Fibroblast of skin of scalp (primary cell): ENCODE measurements at places on chromosomes 2 and 18.
A peak's percentile ranks its signal among the peaks of the same experiment; 100 is the strongest.

- no peak for DNase-seq
Observed at GRCh38 chr2:158091647-158092046, 10.0 kb upstream of the UPP2 start.

- DNase-seq, result peak; percentile 7
Observed at GRCh38 chr2:151946899-151947812, 118.9 kb upstream of the ARL5A start.

DNA sequence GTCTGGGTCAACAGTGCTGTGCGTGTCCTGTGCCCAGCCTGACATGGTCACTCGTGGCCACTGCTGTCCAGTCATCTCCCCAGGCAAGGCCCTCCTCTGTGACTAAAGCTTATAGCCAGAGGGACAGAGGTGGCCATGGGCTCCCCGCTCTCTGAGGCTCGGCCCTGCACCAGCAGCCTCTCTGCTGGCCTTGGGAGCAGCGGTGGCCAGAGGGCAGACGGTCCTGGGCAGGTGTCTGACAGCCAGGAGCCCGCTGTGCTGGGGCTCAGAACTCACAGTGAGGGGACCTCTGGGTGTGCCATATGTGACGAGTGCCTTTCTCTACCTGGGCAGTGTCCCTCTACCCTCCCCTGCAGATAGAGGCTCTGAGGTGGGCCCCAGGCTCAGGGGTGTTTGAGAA lies 98.7 kb downstream of the FAM210A start:
- no peak for DNase-seq

- DNase-seq, result peak; percentile 73
Observed at GRCh38 chr18:3248658-3249359, 1.2 kb downstream of the MYL12A start.

GRCh38 chr2:148885988-148886387 lies 11.0 kb downstream of the KIF5C start:
- DNase-seq, result no peak

DNA sequence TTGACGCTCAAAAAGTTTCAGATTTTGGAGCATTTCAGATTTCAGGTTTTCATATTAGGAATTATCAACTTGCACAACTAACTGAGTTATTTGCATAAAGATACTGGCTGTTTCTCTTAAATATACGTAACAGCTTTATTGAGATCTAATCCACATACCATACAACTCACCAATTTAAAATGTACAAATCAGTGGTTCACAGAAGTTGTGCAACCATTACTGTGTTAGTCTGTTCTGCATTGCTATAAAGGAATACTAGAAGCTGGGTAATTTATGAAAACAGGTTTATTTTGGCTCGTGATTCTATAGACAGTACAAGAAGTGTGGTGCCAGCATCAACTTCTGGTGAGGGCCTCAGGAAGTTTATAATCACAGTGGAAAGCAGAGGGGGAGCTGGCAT lies 8.2 kb downstream of the ATIC start:
- DNase-seq, result no peak

- DNase-seq, result no peak
Observed at GRCh38 chr2:158699323-158699722, 95.8 kb upstream of the DAPL1 start.

GRCh38 chr2:169584005-169584877 lies at the start of gene PPIG:
TSS of gene PPIG (plus strand) at chr2:169584351. CDS start at chr2:169604042, 19,691 bp downstream.
- peak; percentile 93 for DNase-seq

GRCh38 chr2:159744363-159744762 lies 32.1 kb downstream of the MARCHF7 start:
- DNase-seq, result peak; percentile 56

- peak; percentile 85 for DNase-seq
Observed at GRCh38 chr2:127413782-127414637, 4.2 kb upstream of the PROC start.

- DNase-seq, result no peak
Observed at GRCh38 chr18:23387265-23387664, 65.8 kb upstream of the RIOK3 start.

GRCh38 chr2:117785740-117786139 lies 28.8 kb upstream of the DDX18 start:
- DNase-seq, result peak; percentile 49

GRCh38 chr18:34595690-34596089 lies 114.4 kb upstream of the DTNA start:
- DNase-seq, result peak; percentile 18

GRCh38 chr2:229909090-229909489 lies 12.7 kb downstream of the TRIP12 start:
- DNase-seq, result peak; percentile 14

GRCh38 chr2:30095402-30095801 lies 51.4 kb upstream of the YPEL5 start:
- DNase-seq, result no peak

DNA sequence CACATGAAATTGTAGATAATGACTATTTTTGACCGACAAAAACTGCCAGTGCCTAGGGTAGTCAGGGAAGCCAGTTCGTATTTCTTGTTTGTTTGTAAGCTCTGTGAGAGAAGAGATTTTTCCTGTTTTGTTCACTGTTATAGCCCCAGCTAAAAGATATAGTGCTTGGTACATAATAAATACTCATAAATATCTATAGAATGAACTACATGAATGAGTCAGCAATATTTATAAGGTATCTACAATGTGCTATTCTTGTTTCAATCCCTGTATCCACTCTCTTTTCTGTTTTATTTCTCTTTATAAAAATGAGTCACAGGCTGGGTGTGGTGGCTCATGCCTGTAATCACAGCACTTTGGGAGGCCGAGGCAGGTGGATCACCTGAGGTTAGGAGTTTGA lies 275.6 kb upstream of the FANCL start:
- DNase-seq, result no peak

GRCh38 chr2:194705398-194705797 lies 951.6 kb upstream of the SLC39A10 start:
- DNase-seq, result no peak

GRCh38 chr18:57833441-57834101 lies 30.5 kb upstream of the ATP8B1 start:
- DNase-seq, result peak; percentile 57

- peak; percentile 13 for DNase-seq
Observed at GRCh38 chr2:119315241-119315925, 51.3 kb downstream of the C2orf76 start.

DNA sequence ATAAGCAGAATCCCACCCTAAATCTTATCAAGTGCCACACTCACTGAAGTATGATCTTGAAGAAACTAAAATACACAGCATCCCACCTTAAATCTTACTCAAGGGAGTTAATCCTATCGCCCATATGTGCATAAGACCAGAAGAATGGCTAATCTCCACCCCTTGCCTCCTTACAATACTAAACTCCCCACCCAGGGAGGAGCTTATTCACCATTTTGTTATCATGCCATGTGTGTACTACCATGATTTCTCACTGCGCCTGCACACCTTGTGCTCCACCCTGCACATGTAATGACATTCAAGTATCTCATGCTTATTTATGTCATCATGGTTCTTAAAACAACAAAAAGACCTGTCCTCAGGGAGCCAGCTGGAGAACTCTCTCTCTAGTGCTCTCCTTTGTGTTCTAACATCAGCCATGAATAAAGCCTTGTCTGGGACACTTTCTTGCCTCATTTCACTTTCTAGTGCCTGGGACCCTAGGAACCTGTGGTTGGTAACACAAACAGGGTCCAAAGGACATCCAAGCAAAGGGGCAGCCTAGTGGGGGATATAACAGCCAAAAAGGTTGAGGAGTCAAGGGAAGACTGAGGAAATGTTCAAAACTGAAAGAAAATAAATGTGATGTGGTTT lies 87.4 kb downstream of the SLC66A3 start:
- DNase-seq, result no peak

GRCh38 chr2:236968880-236969534 lies 116.7 kb upstream of the COPS8 start:
- DNase-seq, result no peak

GRCh38 chr18:26228562-26229260 lies 2.5 kb downstream of the TAF4B start:
- no peak for DNase-seq

GRCh38 chr2:48199070-48199469 lies 292.8 kb upstream of the FBXO11 start:
- no peak for DNase-seq

- peak; percentile 54 for DNase-seq
Observed at GRCh38 chr2:64652231-64653108, 1.2 kb downstream of the SERTAD2 start.
